ENCODE measurements at places on chromosomes 2 and 18.

GRCh38 chr2:29990129-29990528 lies 68.7 kb upstream of the ALK start:
- no peak for DNase-seq

DNA sequence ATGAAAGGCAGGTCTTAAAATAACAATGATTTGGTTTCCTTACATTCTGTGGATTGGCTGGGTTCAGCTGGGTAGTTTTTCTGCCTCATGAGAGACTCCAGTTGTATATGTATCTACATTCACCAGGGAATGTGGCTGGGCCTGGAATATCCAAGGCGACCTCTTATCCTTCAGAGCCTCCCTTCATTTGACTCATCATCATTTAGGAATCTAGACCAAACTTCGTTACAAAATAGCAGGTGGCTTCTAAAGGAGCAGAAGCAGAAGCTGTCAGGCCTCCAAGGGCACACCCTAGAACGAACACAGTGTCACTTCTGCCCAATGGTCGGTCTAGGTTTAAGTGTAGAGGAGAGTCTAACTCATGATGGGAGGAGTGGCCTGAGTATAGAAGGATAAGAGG lies 204.2 kb downstream of the EN1 start:
- DNase-seq: no peak

DNA sequence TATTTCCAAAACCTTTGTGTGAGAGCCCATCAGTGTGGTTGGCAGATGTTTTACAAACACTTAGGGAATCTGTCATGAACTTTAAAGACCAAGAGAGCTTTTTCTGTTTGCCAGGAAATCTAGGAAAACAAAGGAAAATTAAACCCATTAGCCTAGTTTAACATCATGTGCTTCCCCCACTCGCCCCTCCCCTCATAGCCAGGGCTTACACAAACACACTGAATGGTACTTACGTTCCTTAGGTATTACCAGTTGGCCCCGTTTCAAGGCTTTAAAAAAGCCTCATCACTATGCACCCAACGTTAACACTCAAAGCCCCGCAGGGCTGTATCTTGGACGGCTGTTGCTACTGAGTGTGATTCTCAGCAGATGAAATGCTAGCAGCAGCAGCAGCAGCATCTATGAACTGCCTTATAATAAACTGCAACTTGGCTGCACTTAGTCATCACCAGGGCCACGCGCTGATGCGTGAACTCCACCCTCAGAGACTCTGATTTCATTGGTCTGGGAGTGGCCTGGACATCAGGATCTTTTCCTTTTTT lies 20.1 kb upstream of the TTC39C start:
- peak; percentile 43 for DNase-seq

- DNase-seq: no peak
Observed at GRCh38 chr2:160484859-160485520, 8.6 kb downstream of the RBMS1 start.

DNA sequence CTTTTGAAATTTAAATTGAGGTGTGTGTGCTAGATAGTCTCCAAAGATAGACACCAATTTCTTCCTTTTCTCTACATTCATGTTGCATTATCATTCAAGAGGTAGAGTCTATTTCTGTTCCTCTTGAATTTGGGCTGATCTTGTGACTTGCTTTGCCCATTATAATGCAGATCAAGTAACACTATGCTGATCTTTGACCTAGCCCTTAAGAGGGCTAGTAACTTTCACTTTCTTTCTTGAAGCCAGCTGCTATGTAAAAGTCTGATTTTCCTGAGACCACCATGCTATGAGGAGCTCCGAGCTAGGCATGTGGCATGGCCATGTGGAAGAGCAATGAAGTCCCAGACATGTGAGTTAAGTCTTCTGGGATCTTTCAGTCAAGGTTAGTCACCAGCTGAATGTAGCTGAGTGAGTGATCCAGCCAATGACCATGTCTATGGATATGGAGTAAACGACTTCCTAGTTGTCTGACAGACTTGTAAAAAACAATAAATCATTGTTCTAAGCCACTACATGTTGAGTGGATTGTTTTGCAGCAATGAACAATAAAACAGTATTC lies 189.4 kb upstream of the CWC22 start:
- DNase-seq: no peak

GRCh38 chr2:182415771-182416170 lies 11.1 kb downstream of the PDE1A start:
- no peak for DNase-seq

DNA sequence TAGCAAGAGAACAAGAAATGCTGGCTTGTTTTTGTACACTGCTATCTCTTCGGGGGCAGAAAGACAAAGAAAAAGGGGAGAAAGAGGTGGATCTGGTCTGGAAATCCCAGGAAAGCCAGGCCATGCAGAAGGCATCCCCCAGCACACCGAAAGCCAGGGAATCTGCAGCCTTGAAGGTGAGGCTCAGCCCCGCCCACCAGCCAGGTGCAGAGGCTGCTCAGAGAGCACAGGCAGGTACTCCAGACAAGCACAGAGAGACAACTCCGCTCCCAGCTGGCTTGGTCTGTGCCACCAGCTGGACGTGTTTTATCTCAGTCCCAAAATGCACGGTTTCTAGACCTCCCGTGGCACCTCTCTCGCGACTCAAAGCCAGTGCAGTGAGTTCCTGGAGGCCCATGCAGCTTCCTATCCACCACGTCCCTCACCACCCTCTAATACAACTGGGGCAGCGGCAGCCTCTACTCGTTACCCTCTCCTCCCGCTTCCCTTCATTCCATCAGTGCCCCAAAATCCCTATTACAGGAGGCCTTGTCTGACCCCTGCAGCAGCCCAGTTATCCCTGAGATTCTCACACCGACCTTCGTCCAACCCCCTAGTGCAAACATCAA lies 62.8 kb downstream of the HDAC4 start:
- no peak for DNase-seq

- DNase-seq: no peak
Observed at GRCh38 chr2:144323946-144324345, 196.0 kb downstream of the ZEB2 start.

DNA sequence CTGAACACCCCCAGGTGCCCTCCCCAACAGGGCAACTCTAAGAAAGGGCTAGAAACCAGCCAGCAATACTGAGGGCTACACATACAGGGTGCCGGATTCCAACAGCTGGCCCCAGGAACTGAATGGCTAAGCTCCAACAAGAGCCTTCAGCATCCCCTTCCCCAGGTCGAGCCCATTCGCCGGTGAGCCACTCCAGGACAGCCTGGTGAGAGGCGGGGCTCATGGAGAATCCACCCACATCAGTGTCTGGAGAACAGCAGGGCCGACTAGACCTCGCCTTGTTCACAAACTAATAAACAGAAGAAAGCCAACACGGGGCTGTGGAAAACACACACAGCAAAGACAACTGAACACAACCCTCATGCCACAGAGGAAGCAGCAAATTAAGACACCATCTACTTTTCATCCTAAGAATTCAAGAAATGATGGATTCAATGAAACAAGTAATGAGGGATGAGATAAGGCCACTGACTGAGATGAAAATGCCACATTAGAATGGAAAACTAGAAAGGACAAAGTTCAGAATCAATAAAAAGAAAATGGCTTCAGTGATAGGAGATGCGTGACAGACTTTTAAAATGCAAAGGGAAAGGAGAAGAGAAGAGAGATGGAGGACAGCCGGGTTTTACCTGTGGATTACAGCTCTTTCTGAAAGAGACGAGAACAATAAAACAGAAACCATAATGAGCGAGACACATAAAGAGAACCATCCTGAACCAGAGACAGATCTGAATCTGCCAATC lies 8.2 kb downstream of the PER2 start:
- no peak for DNase-seq

GRCh38 chr18:29184654-29185053 lies 1007.7 kb upstream of the CDH2 start:
- no peak for DNase-seq

- no peak for DNase-seq
Observed at GRCh38 chr2:85673716-85674375, 5.8 kb upstream of the SFTPB start.

GRCh38 chr18:13499803-13500202 lies 226.6 kb downstream of the FAM210A start:
- no peak for DNase-seq

DNA sequence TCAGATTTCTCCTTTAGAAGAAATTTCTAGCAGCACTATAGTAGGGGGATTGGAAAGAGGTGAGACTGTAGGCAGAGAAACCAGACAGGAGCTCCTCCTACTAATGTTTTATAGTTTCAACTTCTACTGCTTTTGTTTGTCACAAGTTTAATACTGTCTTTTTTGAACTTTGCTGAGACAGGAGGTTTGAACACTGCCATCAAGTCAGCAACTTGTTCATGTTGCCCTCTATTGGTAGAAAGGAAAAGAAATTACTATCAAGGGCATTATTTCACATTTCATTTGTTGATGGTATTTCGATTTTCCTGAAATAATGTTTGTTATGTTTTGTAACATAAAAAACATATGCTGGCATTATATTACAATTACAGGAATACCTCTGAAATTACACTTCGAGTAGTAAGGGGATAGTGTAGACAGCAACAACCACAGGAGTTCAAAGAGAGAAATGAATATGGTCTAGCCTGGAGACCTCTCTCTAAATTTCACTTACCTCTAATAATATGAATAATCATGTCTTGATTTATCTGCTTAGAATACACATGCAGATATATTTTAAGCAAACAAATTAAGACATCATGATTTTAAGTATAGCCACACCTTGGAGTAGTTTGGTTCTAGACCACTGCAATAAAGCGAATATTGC lies 12.4 kb upstream of the CCDC88A start:
- no peak for DNase-seq

GRCh38 chr2:26557244-26557925 lies 79.5 kb upstream of the OTOF start:
- no peak for DNase-seq

DNA sequence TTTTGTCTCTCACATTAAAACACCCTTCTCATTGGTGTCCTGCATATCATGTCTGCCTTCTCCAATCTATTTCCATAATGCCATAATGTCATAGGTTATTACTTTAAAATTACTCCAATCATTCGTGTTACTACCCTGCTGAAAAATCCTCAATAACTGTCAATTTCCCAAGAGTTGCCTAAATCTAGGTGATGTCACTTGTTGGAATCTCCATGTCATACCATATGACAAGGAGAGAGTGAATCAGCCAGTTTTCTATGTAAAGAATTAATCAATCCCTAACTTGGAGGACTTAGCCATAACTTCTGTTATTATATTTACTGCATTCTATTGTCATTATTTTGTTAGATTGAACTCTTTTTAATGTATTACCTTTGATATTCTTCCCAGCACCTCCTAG lies 62.5 kb downstream of the PHLPP1 start:
- no peak for DNase-seq

DNA sequence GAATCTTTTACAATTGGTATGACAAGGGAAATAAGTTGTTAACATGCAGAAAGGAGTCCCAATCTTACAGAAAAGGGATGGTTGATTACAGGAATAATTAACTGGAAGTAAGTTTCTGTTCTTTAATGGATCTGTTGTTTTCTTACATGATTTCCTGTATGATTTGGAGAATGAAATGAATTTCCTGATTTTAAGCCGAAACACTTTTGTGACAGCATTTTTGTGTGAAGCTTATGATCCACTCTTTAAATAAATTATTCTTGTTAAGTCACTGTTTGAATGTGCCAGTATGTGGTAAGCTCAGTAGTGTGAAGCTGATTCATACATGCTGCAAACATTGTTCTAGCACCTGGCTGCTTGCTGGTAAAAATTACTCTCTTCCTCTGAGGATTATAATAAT lies 516.2 kb downstream of the DCDC2C start:
- DNase-seq: no peak

DNA sequence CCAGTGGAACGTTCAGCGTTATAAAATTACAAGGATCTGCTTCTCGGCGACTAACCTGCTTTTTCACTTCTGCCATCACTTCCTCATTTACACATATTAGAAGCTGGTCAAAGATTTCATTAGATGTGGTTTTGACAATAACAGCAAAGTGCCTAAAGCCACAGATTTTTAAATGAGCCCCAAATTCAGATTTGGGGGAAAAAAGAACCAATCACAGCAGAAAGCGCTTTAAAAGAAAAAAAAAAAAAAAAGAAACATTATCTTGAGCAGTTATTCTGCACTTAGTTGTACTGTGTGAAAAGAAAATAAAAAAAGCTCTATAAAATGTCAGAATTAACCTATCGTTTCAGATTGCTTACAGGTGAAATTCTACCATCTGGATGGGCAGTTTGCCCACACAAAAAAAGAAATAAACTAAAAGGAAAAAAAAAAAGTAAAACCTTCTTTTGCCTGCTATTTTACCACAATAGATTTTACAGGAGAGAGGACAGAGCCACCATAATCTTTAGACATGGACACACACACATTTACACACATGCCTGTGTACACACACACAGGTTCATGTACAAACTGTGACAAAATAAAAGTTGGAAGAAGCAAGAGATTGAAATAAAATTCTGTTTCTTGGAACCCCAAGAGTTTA lies 167.2 kb downstream of the TCF4 start:
- no peak for DNase-seq

DNA sequence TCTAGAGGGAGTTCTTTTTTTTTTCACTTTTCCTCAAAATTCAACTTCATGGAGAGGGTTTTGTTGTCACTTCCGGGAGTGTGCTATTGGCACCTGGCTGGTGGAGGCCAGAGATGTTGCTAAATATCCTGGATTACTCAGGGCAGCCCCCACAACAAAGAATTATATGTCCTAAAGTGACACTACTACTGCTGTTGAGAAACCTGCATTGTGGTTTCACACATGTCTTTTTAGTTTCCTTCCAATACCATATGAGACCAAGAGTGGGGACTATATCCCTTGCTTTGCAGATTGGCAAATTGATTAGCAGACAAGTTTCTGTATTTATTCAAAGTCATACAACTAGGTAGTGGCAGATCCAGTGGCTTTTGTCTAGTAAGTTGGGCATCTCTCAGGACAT lies 826.8 kb downstream of the TRIB2 start:
- DNase-seq: no peak

GRCh38 chr2:171741189-171741588 lies 53.9 kb downstream of the DYNC1I2 start:
- DNase-seq: no peak
